ENCODE measurements at places on chromosomes 4 and X.

- DNase-seq, result peak; percentile 39
Measured at GRCh38 chr4:4541040-4541631, 712 bp downstream of the STX18 start.

DNA sequence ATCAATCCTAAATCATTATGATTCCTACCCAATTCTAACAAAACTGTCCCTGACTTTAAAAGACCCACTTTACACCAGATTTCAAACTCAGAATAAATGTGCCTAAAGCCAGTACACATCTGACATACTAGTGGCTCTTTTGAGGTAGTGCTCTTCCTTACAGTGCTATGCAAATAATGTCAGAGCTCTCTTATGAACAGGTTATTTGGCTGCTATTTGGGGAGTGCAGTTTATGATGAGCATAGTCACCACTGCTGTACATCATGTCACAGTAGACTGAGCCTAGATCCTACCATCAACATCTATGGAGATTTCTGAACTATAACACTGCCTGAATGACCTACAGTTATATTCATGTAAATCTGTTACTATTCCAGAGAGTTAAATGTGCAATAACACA lies 50.4 kb upstream of the PAGE5 start:
- no peak for DNase-seq

GRCh38 chrX:152072236-152072635 lies 66.1 kb downstream of the MAGEA10 start:
- peak; percentile 48 for DNase-seq

- no peak for DNase-seq
Measured at GRCh38 chr4:10108818-10109783, 7.5 kb downstream of the WDR1 start.

- DNase-seq, result peak; percentile 91
Measured at GRCh38 chrX:109536439-109537323, at the start of gene NXT2. NXT2 (plus strand) TSS chrX:109536844; CDS start chrX:109537007, 163 bp downstream.

DNA sequence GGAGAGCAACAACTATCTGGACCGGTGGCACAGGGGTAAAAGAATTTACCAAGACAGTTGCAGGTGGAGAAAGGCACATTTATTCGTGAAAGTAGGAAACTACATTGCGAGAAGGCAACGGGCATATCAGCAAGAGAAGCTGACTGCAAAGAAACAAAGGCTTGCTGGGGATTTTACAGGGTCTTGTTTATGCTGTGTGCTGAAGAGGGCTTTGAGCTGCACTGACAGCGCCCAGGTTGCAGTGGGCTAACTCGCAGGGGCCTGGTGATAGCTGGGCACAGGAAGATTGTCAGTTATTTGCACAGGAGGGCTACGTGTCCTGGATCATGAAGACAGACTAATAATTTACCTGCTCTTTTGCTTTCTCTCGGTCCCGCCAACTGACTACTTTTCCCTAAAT lies 10.7 kb downstream of the TLR3 start:
- no peak for DNase-seq

DNA sequence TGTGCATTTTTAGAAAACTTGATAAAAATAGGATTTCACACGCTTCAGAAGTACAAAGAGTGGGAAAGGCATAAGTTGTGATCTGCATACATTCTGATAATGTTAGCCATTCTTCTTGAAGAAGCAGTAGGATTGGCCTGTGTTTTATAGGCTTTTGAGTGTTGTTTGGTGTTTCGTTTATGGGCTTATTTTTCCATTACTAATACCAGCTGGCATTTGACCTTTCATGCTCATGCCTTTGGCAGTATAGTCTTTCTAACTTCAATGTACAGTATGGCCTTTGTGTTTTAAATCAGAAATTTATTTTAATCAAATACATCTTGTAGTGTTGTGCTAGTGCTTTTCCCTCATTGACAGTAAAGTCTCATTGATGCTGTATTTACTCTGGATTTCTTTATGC lies 51.5 kb upstream of the SLC4A4 start:
- no peak for DNase-seq

GRCh38 chr4:146183209-146183608 lies 7.7 kb downstream of the LSM6 start:
- no peak for DNase-seq

GRCh38 chrX:141341743-141342142 lies 99.4 kb upstream of the SPANXC start:
- DNase-seq, result no peak

DNA sequence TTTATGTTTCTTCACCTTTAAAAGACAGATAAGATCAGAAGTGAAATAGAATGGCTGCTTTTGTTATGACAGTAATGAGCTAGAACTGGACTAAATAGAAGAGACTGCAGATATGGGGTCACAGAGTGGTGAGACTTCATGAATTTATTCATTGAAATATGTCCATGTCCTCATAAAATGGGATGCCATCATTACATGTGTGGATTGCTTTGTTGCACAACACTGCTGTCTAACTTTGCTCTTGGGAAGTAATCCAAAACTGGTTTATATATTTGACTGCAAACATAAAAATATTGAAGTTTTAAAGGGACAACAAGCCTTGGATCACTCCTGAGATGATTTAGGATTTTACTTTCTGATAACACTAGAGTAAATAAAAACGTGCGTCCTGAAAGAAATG lies 209.2 kb upstream of the FAT4 start:
- no peak for DNase-seq

GRCh38 chr4:112585977-112586736 lies 50.6 kb downstream of the ZGRF1 start:
- DNase-seq, result no peak

DNA sequence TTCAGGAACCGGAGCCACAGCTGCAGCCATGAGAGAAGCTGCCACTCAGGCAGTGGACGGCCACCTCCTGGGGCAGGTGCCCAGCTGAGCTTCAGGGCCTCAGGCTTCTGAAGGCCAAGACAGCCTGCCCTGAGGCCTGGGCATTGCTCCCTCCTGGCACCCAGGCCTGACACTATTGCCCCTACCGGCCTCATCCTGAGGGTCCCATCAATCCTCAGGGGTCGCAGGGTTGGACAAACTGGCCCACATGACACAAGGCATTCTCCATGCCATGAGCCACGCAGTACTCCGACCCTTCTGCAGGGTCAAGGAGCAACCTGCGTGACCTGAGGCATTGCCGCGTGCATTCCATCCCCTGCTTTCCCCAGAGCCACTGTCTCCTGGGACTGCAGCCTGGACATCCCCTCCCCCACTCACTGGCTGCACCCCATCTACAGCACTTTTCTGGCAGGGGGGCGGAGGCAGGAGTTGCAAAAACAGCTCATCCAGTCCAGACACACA lies 3.0 kb upstream of the ZFP92 start:
- DNase-seq, result no peak

DNA sequence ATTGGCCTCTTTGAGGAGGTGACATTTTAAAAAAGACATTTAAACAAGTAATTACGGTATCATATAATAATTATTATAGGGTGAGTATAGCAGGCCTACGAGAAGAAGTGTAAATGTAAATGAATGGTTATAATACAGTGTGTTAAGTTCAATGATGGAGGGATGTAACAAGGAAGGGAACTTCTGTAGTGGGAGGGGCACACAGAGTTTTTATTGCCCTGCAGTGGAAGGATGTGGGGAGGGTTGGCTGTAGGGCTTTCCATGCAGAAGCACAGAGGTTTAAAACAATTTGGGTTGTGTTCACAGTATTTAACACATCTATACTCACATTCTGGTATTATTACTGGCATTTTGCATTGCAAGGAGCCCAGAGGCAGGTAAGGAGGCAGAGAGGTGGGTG lies 41.1 kb downstream of the AFF1 start:
- DNase-seq, result no peak

- DNase-seq, result no peak
Measured at GRCh38 chr4:78033861-78034260, 23.3 kb upstream of the FRAS1 start.

GRCh38 chr4:176436293-176436973 lies 116.7 kb downstream of the SPCS3 start:
- no peak for DNase-seq

DNA sequence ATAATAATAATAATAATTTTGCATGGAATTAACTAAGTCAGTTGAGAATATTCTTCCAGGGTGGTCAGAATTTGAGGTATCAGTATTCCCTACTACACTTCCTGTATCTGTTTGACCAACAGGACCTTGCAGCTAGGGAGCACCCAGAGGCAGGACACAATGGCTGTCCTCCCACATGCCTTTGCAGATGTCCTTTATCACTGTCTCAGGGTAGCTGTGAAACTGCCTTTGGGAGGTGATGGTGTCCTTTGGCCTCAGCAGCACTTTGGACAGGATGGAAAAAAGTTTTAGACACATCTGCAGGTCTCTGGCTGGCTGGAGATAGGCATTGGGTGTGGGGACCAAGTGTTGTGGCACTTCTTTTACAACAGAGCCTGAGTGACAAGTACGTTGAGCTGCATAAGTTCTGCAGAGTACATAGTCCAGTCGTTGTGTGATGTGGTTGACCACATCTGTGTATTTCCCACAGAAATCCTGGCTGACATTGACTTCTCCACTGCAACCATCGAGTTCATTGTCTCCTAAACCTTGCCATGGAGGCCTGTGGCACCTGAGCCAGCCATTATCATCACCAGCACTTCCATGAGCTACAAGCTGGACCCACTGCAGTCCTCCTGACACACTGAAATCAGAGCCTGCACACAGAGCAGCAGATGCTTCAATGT lies 19.1 kb upstream of the UBA6 start:
- peak; percentile 51 for DNase-seq

- DNase-seq, result no peak
Measured at GRCh38 chr4:175716961-175717360, 95.1 kb downstream of the GPM6A start.

DNA sequence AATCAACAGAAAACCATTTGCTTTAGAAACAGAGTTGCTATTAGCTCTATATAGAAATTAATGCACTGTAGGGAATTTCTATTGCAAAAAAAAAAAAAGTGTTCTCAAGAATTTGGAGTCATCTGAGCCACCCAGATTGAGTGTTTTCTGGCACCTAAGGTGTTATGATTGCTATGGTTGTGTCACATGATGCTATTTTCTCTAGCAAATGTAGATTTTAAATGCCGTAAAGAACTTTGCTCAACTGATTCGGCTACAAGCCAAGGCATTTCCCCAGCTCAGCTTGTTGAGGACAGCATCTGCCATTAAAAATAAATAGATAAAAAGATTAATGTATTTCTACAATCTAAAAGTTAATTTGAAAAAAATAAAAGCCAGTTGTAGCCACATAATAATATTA lies 712.8 kb downstream of the FAT4 start:
- DNase-seq, result no peak

DNA sequence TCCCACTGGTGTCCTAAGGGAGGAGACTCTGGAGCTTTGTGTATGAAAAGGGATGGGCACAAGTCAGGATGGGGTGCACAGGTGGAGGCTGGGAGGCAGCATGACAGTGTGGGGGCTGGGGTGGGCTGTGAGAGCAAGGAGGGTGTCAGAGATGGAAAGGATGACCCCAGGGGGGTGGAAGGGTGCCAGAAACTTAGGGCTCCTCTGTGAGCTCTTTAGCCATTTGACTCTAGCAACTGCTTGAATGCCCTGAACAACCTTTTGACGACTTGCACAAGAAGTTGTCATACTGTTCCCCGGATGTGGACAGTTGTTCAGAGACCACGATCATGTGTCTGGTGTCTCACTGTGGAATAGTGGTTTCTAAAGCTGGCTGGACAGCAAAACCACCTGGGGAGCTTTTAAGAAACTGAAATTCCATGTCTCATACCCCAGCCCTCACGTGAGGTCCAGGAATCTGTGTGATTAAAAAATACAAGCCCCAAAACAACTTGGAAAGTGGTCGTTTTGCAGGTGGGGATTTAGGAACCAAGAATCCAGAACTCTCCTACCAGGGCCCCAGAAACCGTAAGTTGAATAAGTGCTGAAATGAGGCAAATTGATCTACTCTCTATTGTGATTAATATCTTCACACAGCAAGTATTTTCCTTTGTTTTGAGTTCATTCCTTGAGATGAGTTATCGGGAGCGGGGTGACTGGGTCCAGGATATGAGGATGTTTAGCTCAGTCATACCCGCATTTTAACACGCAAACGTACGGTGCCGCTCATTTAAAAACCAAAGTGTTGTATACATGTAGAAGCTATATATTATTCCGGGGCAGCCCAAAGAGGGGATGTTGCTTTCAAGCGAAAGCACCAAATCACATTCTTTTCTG lies 3.4 kb downstream of the RHOH start:
- no peak for DNase-seq

DNA sequence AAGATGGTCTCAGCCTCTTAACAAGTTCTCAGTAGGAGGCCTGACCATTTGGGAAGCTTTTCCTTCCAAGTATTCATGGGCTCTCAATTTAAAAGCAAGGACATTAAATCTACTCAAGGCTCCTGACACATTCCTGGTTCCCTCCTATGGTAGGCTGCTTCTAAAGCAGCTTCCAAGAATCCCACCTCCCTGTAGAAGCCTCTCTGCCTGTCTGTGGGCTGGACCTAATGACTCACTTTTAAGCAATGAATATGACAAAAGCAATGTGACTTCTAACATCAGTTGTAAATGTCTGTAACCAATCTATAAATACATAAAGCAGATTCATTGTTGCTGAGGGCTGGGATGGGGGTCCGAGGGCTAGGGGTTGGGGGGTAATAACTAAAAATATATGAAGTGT lies 99.5 kb upstream of the FAM9B start:
- no peak for DNase-seq

- DNase-seq, result peak; percentile 61
Measured at GRCh38 chrX:70479247-70479921, 34.7 kb downstream of the DLG3 start.

DNA sequence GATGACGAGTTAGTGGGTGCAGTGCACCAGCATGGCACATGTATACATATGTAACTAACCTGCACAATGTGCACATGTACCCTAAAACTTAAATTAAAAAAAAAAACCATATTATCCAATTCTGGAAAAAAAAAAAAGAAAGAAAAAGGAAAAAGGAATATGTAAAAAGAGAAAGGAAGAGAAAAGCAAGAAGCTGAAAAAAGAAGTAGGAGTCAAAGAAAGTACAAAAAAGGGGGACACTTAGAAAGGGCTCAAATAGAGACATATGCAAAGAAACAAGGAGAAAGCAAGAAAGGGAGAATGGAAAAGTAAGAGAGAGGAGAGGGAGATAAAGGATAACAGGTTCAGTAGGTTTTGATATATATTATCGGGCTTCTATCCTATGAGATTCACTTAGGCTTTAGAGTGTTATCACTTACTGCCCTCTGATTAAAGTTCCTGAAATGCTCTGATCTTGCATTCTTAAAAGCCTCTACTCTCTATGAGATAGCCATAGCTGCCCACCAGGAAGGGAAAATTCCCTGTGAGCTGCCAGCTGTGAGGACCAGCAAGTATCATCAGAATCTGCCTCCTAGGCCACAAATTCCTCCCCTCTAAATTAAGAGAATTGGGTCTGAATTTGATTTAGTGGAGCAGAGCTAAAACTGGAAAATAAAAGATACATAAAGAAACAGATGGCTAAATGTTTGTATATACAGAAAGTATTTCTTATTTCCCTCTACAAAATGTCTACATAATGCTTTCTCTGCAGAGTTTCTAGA lies 95.2 kb downstream of the AMMECR1 start:
- no peak for DNase-seq

DNA sequence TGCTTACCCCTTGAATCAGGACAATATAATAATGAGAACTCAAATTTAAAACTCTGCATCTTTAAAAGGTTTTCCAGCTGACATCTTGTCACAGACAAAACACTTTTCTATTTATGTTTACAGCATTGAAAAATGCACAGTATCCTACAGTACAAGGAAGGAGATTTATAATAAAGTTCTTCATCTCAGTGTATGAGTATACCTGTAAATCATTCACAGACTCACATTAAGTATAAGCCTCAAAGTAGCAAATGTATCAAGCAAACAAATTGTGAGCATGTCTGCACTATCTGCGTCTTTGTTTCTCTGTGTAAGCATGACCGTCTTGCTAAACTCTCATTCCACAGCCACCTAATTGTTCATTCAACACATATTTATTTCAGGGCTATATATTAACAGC lies 52.8 kb downstream of the PPP1R2C start:
- DNase-seq, result no peak

Data from SW480 (cell line).